Activated T-cell treated with anti-CD3 and anti-CD28 coated beads, Interleukin-2, amount 50 U/mL, for 1 hour (primary cell): ENCODE measurements at places on chromosomes 7 and 10.
A peak's percentile ranks its signal among the peaks of the same experiment; 100 is the strongest.

GRCh38 chr10:27747096-27747451, 1.5 kb upstream of the MKX start:
- DNase-seq: no peak

DNA sequence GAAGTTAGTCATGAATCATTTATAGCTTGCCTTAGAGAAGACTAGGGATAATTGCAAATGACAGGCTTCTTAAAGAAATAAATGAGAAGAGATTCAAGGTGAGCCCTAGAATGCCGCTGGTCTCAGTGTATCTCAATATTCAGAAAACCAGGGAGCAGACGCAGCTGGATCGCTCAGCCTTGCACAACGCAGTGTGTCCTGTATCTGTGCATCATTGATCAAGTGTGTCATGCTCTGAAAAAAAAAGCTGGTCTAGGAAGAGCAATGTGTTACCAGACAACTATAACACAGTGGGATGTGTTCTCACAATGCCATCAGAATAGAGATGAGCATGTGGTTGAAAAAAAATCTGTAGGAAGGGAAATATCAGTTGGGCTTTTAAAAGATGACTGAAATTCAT, 230.1 kb downstream of the CALN1 start:
- DNase-seq: no peak

DNA sequence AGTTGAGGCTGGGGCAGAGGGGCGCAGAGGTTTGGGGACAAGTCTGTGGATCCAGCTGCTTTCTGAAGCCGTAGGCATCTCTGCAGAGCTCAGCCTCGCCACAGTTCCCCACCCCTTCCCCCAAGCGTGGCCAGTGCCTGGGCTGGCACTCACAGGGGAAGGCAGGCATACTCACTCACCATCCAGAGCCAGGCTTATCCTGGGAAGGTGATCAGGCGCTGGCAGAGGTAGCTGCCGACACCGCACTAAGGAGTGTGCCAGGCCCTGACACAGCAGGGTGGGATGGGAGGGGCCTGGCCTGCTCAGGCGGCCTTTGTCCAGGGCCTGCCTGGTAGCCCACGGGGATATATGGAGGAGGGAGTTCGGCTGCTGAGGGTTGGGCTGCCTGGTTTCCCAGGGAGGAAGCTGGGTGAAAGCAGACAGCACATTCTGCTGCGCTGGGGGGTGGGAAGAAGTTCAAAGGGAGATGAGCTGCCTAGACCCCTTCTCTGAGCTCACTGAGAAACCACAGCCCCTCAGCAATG, 15.9 kb downstream of the VSIR start:
- DNase-seq: peak; percentile 43

DNA sequence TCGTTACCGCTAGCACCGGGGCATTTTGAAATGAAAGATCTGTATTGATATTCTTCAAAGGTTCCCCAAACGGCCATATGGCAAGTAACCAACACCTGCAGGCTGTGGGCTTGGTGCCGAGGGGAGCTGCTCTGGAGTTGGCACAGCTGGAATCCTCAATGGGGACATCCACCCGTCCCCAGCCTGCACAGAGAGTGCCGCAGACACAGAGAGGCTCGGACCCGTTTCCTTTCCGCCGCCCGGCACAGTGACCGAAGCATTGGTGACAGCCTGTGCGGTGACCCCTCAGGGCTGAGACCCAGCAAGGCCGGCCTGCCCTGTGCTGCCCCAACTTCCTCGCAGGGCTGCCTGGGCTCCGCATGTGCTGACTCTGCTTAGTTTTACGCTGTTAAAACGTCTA, 4.5 kb downstream of the CFAP46 start:
- DNase-seq: no peak

DNA sequence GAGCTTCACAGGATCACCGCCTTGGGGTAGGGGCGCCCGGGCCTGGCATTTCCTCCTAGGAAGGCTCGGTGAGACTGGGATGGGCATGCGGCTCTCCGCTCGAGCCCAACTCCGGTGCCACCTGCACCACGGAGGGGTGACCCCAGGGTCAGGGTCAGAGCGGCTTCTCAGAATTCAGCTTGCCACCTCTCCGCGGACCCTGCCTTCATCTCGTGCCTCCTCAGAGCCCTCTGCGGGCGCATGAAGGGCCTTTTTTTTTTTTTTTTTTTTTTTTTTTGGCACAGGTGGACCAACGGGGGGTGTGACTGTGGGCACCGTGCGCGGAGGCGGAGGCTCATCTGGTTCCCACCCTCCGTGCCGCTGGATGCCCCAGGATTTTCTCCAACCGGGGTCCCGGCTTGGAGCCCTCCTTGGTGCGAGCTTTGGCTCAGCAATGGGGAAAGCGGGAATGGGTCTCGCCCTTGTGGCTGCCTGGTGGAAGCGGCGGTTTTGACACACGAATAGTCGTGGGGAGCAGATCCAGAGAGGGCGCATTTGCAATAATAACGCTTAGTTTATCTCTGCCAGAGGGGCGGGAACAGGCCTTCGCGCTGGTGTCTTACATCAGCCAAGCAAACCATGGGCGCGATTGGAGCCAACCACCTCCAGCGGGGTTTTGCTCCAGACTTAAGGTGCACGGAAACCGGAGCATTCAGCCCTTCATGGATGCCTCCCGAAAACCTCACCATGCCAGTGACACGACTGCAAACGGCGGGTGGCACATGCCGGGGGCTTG, 5.0 kb upstream of the TNRC18 start:
- peak; percentile 32 for DNase-seq

DNA sequence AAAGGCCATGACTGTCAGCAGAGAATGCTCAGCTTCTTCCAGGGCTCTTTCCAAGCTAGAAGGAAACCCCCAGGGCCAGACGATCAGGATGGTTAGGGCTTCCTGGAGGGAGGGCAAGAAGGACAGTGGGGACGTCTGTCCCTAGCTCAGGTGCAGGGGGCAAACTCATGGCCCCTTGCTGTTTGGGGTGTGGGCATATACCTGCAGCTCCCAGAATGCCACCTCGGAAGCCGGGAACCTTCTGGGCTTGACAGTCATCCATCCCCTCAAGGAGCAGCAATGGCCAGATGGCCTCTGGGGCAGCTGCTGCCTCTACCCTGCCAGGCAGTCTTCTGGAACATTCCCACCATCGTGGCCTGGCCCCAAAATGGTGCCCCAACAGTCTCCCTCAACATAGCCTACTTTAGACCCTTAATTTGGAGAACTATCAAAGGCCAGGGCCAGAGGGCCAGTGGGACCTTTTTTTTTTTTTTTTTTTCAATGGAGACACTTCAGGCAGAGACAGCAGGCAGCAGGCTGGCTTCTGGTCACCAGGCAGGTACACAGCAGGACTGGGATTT, 40.2 kb upstream of the ZMIZ1 start:
- DNase-seq: no peak

DNA sequence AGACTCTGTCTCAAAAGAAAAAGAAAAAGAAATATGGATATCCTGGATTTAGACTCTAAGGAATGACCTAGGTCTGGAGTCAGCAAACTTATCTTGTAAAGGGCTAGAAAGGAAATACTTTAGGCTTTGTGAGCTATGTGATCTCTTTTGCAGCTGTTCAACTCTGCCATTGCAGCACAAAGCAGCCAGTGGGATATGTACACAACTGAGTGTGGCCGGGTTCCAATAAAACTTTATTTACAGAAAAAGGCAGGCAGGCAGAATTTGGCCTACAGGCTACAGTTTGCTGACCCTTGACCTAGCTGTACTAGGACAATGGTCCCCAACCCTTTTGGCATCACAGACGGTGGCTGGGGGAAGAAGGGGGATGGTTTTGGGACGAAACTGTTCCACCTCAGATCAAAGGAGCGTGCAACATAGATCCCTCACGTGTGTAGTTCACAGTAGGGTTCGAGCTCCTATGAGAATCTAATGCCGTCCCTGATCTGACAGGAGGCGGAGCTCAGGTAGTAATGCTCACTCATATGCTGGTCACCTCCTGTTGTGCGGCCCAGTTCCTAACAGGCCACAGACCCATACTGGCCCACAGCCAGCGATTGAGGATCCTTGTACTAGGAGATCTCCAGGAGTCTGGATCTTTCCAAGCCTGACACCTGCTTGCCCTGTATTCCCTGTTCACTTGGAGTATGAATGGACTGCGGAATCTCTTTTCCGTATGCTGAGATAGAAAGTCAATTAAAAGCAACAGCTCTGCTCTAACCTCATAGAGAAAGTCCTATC, 63.0 kb downstream of the CUL1 start:
- no peak for DNase-seq

- no peak for DNase-seq
These were observed 5.7 kb upstream of the CELF2 start for GRCh38 chr10:11011984-11012383.

DNA sequence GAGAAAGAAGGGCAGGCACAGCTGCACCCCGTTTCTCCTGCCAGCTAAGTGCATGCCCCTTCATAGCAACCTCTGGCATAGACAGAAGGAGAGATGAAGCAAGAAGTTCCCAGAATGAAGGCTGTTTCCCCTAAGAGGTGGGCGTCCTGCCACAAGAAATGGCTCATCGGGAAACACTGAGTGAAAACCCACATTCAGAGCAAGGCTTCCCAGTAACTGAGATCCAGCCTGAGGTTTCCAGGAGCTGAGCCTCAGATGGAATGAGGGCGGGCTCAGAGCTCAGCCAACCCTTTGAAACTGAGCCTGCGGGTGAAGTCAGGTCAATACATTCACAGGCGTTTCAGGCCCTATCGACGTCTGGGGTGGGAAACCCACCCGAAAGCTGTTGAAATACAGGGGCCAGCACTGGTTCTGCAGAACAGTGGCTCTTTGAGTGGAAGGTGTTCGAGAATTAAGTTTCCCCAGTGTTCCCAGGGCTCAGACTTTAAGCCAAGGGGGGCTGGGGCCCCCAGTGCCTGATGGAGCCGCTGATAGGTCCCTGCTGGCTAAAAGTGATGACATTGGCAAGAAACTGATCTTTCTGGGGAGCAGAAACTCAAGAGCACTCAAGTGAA, 510.2 kb downstream of the RPS24 start:
- no peak for DNase-seq

- no peak for DNase-seq
These were observed 282.4 kb downstream of the HPSE2 start for GRCh38 chr10:98953251-98953650.

- DNase-seq: no peak
These were observed 70.0 kb upstream of the PHYHIPL start for GRCh38 chr10:59106441-59106840.

DNA sequence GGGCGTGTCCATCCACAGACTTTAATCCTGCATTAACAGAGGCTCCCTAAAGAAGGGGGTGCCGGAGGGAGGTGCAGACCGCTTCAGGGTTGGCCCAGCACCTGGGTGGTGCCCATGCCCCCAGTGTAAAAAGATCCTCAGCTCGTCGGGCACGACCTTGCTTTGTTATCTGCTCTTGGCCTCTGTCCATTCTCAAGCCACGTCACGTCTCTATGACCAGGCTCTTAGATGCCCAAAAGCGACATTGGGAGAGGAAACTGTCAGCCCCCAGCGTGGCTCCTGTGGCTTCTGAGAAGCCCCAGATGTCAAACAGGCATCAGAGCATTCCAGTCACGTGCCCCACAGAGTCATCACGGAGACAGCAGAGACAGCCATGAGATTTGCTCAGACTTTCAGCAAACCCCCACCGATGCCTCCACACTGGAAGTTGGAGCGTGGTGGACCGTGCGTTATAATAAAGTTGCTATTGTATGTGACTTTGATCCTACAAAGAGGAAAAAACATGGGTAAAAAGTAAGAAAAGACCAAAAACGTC, 55.5 kb downstream of the PTPRN2 start:
- no peak for DNase-seq

- DNase-seq: no peak
These were observed 897.2 kb downstream of the CNTNAP2 start for GRCh38 chr7:147013825-147014224.

GRCh38 chr10:72598769-72599701, 26.8 kb downstream of the MICU1 start:
- DNase-seq: no peak

DNA sequence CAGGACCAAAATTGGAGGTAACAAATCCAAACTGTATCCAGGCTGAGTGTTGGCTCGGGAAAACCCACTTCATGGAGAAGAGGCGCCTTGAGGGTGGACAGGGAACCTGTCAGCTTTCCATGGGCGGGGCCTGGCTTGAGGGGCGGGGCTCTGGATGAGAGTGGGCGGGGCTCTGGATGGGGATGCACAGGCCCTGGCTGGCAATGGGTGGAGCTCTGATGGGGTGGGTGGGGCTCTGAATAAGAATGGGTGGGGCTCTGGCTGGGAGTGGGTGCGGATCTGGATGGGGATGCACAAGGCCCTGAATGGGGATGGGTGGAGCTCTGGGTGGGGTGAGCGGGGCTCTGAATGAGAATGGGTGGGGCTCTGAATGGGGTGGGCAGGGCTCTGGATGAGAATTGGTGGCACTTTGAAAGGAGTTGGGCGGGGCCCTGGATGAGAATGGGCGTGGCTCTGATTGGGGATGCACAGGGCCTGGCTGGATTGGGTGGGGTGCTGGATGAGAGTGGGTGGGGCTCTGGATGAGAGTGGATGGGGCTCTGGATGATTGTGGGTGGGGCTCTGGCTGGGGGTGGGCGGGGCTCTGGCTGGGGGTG, 96.6 kb upstream of the NPTX2 start:
- DNase-seq: no peak

DNA sequence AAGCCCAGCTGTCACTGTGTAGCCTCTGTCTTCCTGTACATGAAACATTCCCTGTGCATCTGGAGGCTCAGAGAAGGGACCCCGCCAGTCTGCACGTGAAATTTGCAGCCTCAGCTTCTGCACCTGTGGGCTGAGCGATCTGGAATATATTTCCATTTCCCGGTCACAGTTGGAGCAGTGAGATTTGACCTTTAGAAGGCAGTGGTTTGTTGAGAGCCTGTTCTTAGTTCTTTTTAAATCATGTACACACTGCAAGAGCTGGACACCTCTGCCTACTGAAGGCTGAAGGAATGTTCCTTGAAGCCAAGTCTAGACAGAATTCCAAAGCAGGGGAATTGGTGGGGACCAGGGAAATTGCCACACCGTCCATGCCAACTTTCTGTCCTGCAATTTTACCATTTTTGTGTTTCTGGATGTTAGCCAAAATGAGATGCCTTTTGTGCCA, 706.6 kb downstream of the INHBA start:
- DNase-seq: no peak

DNA sequence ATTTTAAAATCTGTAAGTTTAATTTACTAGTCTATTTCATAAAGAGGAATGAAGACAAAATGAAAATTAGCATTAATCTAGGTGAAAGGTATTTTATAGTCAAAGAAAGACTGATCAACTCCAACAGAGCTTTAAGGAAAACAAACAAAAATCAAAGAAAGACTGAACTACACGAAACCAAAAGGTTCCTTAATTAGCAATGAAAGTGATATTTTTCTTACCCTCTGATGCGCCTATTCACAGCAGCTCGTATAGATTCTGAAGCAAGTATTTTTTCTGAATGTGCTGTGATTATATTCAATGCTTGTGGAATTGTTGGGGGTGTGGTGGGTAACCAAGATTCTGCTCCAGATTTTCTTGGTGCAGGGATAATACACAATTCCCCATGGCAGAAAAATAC, 11.8 kb downstream of the ECD start:
- DNase-seq: no peak

GRCh38 chr10:16367621-16368292, 69.1 kb upstream of the PTER start:
- DNase-seq: no peak

- DNase-seq: no peak
These were observed 85.5 kb downstream of the PARD3 start for GRCh38 chr10:34729619-34730018.
